ENCODE measurements at places on chromosomes 1 and 21.

DNA sequence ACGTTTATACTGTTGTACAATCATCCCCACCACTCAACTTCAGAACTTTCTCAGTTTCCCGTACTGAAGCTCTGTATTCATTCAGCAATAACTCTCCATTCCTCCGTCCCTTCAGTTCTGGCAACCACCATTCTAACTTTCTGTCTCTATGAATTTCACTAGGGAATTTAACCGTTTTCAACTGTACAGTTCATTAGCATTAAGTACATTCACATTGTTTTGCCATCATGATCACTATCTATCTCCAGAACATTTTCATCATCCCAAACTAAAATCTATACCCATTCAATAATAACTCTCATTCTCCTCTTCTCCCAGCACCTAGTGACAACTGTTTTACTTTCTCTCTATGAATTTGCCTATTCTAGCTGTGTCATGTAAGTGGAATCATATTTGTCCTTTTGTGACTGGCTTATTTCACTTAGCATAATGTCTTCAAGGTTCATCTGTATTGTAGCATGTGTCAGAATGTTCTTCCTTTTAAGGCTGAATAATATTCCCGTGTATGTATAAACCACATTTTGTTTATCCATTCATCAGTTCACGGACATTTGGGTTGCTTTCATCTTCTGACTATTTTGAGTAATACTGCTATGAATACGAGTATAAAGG is 75.0 kb downstream of the CEP350 start:
- no peak for DNase-seq

- DNase-seq, result no peak
These were observed 440.9 kb upstream of the ZRANB2 start for GRCh38 chr1:71521655-71522264.

DNA sequence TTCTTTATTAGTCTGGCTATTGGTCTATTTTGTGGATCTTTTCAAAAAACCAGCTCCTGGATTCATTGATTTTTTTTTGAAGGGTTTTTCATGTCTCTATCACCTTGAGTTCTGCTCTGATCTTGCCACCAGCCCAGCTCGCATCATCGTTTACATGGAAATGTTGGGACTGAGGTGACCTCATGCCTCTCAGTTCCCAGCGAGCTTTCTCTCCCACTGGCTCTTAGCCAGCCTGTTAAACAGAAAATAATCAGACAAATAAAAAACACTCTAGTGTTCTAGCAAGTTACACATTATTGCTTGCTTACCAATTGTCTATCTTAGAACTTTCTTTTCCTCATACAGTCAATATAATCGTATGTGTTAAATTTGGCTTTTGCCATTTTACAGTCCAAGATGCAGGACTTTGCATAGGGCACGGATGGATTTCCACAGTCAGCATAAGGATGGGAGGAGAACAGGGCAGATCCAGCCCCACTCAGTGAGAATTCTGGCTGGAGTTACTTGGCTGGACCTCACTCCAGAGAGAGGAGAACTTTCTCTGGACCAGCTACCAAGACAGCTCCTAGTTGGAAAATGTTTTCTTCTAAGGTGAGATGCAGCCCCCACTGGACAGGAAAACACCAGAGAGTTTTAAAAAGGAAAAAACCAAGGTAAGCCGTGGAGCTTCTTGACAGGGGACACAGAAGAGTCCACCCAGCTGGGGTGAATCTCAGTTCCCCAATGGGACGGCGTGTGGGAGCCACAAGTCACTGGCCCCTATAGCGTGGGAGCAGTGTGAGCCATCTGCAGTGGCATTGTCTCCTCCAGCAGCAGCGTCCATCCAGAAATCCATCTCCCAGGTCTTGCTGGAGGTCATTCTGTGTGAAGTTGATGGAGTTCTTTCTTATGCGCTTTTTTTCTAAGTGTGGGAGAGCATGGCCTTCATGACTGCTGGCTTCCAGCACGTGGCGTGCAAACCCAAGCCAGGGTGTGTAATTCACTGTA is 17.6 kb downstream of the PGBD2 start:
- DNase-seq, result no peak

DNA sequence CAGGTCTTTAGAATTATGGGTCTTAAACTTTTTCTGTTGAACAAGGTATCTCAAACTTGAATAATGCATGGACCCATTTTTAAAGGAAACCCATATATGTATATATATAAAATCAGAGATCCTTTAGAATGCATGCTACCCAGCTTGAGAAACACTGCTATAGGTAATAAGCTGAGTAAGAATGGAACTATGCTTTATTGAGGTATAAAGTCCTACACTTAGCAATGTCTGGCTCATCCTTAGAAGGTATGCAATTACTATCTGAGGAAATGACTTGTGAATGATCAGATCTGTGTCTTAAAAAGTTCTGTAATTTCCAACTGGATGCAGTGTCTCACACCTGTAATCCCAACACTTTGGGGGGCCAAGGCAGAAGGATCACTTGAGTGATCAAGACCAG is 11.2 kb downstream of the TRAF3IP3 start:
- DNase-seq, result no peak

- no peak for DNase-seq
These were observed 73.1 kb upstream of the SCCPDH start for GRCh38 chr1:246651012-246651695.

DNA sequence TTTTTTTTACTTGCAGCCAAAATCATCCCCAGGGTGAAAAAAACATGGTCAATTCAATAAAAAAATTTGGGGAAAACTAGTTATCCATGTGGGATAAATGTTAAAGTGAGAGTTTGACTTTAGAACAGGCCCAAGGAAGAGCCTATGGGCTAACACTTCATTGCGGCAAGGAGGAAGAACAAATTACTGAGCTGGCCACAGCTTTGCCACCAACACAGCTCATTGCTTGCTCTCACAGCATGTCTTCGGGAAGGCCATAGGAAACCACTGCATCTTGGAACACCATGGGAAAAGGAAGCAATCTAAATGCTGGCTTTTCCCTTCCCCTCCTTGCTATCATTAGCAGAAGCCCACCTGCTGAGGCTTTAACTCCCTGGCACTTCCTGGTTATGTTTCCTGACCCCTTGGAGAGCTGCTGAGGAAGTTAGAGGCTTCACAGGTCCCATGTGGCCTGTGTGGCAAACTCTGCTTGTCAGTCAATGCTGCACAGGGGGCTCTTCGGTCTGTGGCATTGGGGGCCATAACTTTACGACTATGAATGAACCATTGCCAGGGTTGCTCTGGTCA is 86.0 kb downstream of the SLC25A24 start:
- DNase-seq, result no peak
